ENCODE measurements at places on chromosomes 5 and 9. TPM values are rescaled to one million over a fixed set of nuclear protein-coding genes. Genes with fewer than 3 reads are reported as not detected.

DNA sequence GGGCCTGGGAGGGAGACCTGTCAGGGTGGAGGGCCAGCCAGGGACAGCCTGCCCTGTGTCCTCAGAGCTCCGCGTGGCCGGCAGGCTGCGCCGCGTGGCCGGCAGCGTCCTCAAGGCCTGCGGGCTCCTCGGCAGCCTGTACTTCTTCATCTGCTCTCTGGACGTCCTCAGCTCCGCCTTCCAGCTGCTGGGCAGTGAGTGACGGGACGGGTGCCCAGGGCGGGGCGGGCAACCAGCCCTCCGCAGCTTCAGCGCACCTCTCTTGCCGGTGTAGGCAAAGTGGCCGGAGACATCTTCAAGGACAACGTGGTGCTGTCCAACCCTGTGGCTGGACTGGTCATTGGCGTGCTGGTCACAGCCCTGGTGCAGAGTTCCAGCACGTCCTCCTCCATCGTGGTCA lies 1.8 kb downstream of the SLC34A3 start:
- no peak for DNase-seq

DNA sequence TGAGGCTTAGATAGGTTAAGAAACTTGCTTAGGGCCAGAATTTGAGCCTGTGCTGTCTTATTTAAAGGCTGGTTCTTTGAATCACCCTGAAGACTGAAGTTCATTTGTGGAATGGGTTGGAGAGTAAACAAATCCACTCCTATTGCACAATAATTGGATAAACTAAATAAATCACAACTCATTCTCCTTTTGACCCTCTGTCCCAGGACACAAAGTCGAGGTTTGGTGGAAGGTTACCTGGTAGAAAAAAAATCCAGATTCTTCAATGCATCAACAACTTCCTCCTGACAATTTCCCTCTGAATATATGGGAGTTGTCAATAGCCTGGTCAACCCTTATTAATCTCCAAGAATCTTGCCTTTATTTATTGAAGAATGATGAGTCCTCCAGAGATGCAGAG lies 28.9 kb downstream of the TBC1D2 start:
- DNase-seq = no peak

DNA sequence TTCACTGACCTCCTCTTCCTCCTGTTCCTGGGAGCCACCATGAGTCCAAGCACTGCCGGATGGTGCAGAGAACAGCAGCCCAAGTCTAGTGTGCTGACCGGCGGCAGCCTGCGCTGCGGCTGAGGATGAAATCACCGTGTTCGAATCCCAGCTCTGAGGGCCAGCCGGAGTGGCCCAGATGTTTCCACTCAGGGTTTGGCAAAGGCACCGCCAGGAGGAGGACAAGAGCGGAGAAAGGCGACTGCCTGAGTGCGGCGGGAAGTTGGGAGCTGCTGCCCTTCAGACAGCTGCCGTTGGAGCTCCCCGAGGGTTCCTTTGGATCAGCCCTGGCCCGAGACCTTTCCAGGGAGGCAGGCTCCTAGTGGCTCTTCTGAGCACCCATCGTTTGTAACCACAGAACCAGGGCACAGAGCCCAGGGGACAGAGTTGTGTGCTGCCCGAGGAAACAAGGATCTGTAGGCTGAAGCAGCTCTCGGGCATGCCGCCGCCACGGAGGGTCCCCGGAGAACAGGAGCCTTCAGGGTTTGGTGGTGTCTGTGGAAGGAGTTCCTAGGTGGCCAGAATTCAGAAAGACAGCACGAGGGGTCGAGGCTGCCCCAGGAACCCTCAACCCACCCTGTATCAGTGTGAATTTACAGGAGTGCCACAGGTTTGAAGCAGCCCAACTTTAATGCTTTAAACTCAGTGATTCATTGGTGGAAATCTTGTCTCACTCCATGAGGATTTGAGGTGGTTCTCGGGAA lies 115.6 kb upstream of the COL5A1 start:
- DNase-seq = no peak

Gene MACROH2A1
- total RNA-seq = 170 TPM

Gene TRIP13
- 36.9 TPM for total RNA-seq

Gene EIF4E1B
- not detected for total RNA-seq

Gene BAAT
- total RNA-seq = not detected
